ENCODE measurements at places on chromosomes 16 and 17.
A peak's percentile ranks its signal among the peaks of the same experiment; 100 is the strongest.

GRCh38 chr17:50169121-50169764 is 3.4 kb downstream of the SGCA start:
- peak; percentile 28 for DNase-seq

GRCh38 chr16:77775911-77776909 is 12.2 kb upstream of the VAT1L start:
- DNase-seq: no peak

- peak; percentile 20 for DNase-seq
Measured at GRCh38 chr16:14529010-14529669, 100.9 kb downstream of the PARN start.

- DNase-seq: no peak
Measured at GRCh38 chr16:6099102-6099501, 1001.5 kb upstream of the EEF2KMT start.

DNA sequence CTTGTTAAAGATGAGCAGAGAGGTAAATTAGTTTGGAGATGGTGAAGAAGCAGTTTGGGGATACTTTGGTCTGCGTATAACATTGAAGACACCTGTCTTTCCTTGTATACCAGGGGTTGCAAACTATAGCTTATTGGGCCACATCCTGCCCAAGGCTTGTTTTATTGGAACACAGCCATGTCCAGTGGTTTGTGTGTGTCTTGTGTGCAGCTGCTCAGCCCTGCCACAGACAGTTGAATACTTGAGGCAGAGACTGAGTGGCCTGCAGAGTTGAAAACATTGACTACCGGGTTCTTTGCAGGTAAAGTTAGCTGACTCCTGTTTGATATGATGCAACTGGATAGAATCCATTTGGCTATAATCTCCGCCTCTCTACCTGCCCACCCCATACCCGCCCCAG is 224.4 kb downstream of the PRKCA start:
- no peak for DNase-seq

Data from stimulated activated CD8-positive, alpha-beta memory T cell treated with anti-CD3 and anti-CD28 coated beads, Interleukin-4, amount 100 ng/mL, for 24 hours (primary cell).